ENCODE measurements at places on chromosomes 6 and 20.
A peak's percentile ranks its signal among the peaks of the same experiment; 100 is the strongest.

GRCh38 chr6:109498936-109499335, 15.9 kb upstream of the ZBTB24 start:
- no peak overlapping the region for H3K4me3 ChIP-seq
- H3K27me3 ChIP-seq: no peaks in the 10 kb centered on the region
- no peaks in the 10 kb centered on the region for H3K36me3 ChIP-seq
- no peak for DNase-seq

GRCh38 chr20:5779071-5779900, 29.1 kb downstream of the SHLD1 start:
- H3K27ac ChIP-seq: peak overlapping the region; percentile 67
- H3K4me1 ChIP-seq: peaks cover 36% of the 10 kb centered on the region
- no peaks in the 10 kb centered on the region for H3K27me3 ChIP-seq
- no peak for DNase-seq

GRCh38 chr6:49766762-49767161, 20.3 kb downstream of the PGK2 start:
- H3K36me3 ChIP-seq: no peaks in the 10 kb centered on the region
- no peak for DNase-seq
- H3K27me3 ChIP-seq: no peaks in the 10 kb centered on the region
- H3K4me3 ChIP-seq: no peak overlapping the region
- no peaks in the 10 kb centered on the region for H3K4me1 ChIP-seq

- no peak overlapping the region for H3K27ac ChIP-seq
- peaks cover 21% of the 10 kb centered on the region for H3K4me1 ChIP-seq
- DNase-seq: no peak
These were observed 800 bp upstream of the GRIK2 start for GRCh38 chr6:101392586-101393230.

- H3K4me1 ChIP-seq: peaks cover 2% of the 10 kb centered on the region
- no peak for DNase-seq
- H3K4me3 ChIP-seq: no peak overlapping the region
- no peaks in the 10 kb centered on the region for H3K36me3 ChIP-seq
- H3K27ac ChIP-seq: no peak overlapping the region
These were observed 52.3 kb upstream of the MLN start for GRCh38 chr6:33856031-33856590.

- no peak overlapping the region for H3K27ac ChIP-seq
- peaks cover 25% of the 10 kb centered on the region for H3K4me1 ChIP-seq
- no peak for DNase-seq
- H3K36me3 ChIP-seq: no peaks in the 10 kb centered on the region
- H3K27me3 ChIP-seq: no peaks in the 10 kb centered on the region
These were observed 154.1 kb downstream of the RPS12 start for GRCh38 chr6:132968419-132968950.

DNA sequence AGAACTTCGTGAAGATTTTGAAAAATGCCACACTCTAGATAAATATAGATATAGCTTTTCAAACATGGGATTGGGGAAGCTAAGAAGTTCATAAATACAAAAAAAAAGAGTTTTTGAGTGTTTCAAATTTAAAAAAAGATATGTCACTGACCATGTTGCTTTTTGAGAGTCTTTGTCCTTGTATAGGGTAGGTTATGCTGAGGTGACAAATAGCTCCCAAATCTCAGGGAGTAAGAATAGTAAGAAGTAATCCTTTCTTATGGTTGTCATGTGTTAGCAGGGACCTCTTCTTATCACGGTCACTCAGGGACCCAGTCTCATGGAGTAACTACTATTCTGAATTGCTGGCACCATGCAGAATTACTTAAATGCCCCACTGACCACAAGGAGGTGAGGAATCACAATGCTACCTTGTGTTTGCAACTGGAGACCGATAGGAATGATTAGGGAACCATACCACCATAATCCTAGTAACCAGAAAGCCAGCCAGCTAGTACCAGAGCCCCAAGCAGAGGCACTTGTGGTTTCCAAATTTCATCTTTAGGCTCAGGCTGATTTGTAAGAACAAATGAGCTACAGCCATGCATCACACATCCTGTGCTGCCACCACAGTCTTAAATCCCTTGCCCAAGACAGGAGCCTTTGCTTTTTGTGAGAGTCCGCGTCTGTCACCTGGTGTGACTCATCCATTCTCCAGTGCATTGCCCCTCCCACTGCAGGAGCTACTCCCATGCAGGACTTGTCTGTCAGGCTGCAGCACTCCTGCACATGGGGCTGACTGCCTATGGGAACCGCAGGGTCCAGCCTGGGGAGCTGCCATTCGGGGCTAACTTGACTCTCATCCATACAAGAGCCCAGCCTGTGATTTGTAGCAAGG, 42.4 kb upstream of the ADGRF4 start:
- H3K4me1 ChIP-seq: peaks cover 13% of the 10 kb centered on the region
- H3K4me3 ChIP-seq: no peak overlapping the region
- no peak overlapping the region for H3K27ac ChIP-seq

DNA sequence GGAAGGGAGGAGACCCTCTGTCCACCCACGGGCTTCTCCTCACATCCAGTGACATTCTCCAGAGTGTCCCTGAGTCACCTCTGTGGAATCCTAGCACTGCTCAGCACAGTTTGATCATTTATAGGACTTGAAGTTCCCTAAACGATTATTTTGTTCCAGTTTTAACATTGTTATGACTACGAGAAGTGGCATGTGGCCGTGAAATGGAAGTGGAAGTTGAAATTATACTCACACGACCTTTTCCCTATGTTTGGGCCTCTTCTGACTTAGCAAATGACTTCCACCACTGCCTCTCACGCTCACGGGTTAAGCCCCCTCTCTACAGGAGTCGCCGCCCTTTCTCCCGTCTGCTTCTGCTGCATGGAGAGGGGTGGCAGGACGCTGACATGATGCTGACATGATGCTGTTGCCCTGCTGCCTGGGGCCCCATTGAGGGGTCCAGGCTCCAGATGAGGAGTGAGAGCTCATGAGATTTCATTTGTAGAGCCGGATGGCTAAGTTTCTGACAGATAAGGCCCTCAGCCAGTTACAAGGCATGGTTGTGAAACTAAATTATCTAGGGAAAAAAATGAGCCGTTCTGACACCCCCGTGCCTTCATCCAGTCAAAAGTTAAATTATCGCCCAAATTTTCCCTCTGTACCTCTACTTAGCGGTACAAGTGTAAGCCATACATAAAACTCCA, 153.6 kb upstream of the UST start:
- no peak for DNase-seq
- no peaks in the 10 kb centered on the region for H3K4me1 ChIP-seq
- H3K27ac ChIP-seq: peak overlapping the region; percentile 53
- H3K27me3 ChIP-seq: peaks cover 4% of the 10 kb centered on the region

DNA sequence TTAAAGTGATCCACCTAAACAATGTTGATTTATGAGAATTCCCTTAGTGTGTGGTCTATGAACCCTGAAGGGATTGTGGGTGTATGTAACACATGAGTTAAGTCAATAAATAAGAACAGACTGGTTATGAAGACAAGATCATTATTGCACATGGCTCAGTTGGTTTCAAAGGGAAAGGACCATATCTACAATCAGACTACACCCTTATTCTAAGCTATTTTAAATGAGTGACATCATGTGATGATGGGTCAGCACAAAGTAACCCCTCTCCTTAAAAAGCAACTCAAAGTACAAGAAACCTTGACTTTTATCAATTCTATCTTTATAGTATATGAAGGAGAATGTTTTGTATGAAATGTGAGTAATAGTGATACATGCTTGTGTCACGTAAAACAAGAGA, 15.3 kb upstream of the ZSCAN23 start:
- no peak overlapping the region for H3K4me3 ChIP-seq
- DNase-seq: no peak
- H3K27me3 ChIP-seq: peaks cover 98% of the 10 kb centered on the region
- H3K36me3 ChIP-seq: no peaks in the 10 kb centered on the region
- no peak overlapping the region for H3K27ac ChIP-seq

DNA sequence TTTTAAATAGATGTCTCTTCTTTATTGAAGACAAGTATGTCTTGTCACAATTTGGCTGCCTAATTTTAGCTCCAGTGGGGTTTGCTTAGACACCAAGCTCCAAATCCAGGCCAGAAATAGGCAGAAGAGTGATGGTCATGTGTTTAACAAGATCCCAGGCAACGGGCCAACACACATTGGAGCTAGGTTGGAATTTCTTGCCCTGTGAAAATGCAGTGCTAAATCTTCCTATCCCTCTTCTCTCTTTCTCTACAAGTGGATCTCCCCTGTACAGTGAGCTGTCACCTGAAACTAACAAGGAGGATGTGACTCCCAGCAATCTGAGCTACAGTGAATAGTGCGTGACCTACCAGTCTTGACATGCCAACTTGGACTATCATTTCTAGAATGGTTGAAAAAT, 65.3 kb upstream of the VGLL2 start:
- H3K4me3 ChIP-seq: no peak overlapping the region
- peak overlapping the region; percentile 53 for H3K27ac ChIP-seq
- H3K27me3 ChIP-seq: no peaks in the 10 kb centered on the region
- H3K4me1 ChIP-seq: peaks cover 29% of the 10 kb centered on the region
- DNase-seq: peak; percentile 52

- H3K36me3 ChIP-seq: no peaks in the 10 kb centered on the region
- H3K27ac ChIP-seq: no peak overlapping the region
- no peaks in the 10 kb centered on the region for H3K4me1 ChIP-seq
- H3K27me3 ChIP-seq: no peaks in the 10 kb centered on the region
- H3K4me3 ChIP-seq: no peak overlapping the region
These were observed 488.7 kb upstream of the NRSN1 start for GRCh38 chr6:23637296-23637695.

DNA sequence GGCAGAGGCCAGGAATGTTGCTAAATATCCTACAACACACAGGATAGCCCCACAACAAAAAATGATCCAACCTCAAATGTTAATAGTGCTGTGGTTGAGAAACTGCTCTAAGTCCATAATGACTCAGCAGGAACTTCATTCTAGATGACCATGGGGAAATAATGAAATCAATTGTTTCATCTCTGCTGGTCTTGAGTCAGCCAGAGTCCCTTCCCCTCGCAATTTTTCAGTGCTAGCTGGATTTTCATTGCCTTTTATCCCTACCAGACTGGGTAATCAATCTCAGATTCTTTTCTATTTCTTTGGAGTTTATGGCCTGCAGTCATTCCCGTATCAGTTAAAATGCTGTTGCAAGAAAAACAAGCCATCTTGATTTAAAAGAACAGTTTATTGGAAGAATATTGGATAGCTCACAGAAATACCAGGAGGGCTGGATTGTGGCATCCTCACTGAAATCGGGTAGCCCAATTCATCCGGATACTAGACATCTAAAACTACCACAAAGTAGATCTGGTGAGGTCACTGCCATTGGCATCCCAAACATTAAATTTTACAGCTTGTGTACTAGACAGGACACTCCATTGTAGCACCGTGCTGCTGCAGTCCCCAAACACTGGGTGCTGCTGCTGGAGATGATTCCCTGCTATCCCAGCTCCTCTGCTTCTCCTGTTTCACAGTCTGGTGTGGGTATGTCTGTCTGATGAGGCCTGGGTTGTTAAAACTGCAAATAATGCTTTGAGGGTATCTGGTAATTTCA, 30.3 kb upstream of the POPDC3 start:
- no peaks in the 10 kb centered on the region for H3K27me3 ChIP-seq
- no peak overlapping the region for H3K4me3 ChIP-seq
- DNase-seq: no peak
- peaks cover 6% of the 10 kb centered on the region for H3K4me1 ChIP-seq
- H3K36me3 ChIP-seq: no peaks in the 10 kb centered on the region

DNA sequence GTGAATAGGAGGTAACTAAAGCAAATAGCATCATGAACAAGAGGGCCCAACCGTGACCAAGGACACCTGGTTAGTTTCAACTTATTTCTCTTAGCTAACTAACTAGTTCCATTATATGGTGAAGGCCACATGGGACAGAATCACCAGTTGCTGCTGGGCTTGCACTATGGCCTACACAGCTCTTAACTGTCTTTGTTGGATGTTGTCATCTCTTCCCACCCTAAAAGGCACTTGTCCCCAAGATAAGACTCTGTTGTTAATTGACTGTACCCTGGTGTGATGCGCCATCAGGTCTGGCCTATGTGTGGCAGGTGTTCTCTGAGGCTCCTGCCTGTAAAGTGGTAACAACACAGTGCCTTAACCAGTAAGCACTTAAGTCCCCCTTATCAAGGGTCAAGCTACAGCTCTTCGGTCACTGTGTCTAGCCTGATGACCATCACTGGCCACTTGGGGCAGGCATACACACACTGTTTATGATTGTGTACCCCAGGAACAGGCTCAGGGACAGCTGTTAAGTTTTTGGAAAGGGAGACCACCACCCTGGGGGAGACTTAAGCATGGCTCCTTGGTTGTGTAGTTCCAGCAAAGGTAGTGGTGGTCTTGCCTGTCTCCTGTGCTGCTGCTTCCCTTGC, 51.2 kb downstream of the CHD6 start:
- DNase-seq: no peak
- peaks cover 68% of the 10 kb centered on the region for H3K4me1 ChIP-seq
- no peak overlapping the region for H3K4me3 ChIP-seq
- H3K27me3 ChIP-seq: no peaks in the 10 kb centered on the region
- H3K27ac ChIP-seq: no peak overlapping the region

DNA sequence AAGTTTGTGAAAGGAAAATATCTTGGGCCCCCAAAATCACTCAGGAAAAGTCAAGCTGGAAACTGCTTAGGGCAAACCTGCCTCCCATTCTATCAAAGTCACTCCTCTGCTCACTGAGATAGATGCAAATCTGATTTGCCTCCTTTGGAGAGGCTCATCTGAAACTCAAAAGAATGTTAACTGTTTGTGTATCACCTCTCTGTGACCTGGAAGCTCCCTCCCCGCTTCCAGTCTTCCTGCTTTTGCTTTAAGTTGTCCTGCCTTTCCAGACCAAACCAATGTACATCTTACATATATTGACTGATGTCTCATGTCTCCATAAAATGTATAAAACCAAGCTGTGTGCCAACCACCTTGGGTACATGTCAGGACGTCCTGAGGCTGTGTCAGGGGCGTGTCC, 331.4 kb upstream of the QKI start:
- H3K4me3 ChIP-seq: no peak overlapping the region
- H3K4me1 ChIP-seq: peaks cover 11% of the 10 kb centered on the region

- DNase-seq: no peak
- H3K36me3 ChIP-seq: no peaks in the 10 kb centered on the region
- no peak overlapping the region for H3K4me3 ChIP-seq
- peaks cover 28% of the 10 kb centered on the region for H3K4me1 ChIP-seq
- no peaks in the 10 kb centered on the region for H3K27me3 ChIP-seq
These were observed 48.2 kb downstream of the FGD2 start for GRCh38 chr6:37053683-37054082.

- DNase-seq: no peak
- no peak overlapping the region for H3K4me3 ChIP-seq
- H3K36me3 ChIP-seq: peaks cover 10% of the 10 kb centered on the region
- H3K27ac ChIP-seq: no peak overlapping the region
These were observed 13.3 kb downstream of the PREP start for GRCh38 chr6:105389543-105389942.

- H3K4me1 ChIP-seq: no peaks in the 10 kb centered on the region
- no peak for DNase-seq
- H3K4me3 ChIP-seq: no peak overlapping the region
- peaks cover 4% of the 10 kb centered on the region for H3K27me3 ChIP-seq
- H3K27ac ChIP-seq: no peak overlapping the region
- no peaks in the 10 kb centered on the region for H3K36me3 ChIP-seq
These were observed 81.1 kb upstream of the RALGAPA2 start for GRCh38 chr20:20793591-20793990.
